Naive thymus-derived CD4-positive, alpha-beta T cell (primary cell): ENCODE measurements at places on chromosomes 12 and 14.

DNA sequence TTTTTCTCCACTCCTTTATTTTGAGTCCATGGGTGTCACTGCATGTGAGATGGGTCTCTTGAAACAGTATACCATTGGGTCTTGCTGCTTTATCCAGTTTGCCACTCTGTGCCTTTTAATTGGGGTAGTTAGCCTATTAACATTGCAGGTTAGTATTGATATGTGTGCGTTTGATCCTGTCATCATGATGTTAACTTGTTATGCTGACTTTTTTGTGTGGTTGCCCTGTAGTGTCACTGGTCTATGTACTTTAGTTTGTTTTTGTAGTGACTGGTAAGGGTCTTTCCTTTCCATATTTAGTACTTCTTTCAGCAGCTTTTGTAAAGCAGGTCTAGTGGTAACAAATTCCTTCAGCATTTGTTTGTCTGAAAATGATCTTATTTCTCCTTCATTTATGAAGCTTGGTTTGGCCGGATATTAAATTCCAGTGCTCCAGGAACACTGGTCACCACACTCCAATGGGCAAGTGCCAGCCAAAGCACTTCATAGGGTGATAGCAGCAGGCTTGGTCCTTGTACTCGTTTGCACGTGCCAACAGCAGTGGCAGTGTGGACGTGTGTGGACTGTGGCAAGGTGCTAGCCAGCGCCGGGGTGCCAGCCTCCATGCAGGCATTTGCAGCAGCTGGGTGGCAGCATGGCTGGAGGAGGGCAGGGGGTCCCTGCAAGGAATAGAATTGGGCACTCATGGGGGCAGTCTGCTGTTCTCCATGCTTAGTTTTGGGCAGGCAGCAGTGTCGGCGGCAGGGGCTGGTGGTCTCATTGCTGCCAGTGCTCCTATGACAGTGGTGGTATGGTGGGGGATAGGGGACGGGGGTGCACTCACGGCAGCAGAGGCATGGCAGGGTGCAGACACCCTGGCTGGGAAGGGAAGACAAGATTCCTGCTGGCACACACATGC is 53.5 kb downstream of the FRS2 start:
- DNase-seq = no peak

DNA sequence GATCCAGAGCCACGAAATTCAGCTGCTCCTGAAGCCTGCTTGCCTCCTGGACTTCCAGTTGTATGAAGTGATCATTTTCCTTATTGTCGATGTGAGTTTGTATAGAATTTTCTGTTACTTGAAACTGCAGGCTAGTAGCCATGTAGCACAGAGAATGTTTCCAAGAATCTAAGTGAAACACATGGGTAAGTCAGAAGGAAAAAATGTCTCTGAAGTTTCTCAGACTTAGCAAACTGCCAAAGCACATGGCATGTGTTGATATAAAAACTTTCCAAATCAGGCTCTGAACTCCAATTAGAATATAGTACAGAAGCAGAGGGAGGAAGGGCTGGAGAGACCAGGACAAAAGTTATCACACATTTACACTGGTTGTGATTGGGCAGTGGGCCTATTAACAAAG is 9.8 kb upstream of the PCNX1 start:
- DNase-seq = no peak

DNA sequence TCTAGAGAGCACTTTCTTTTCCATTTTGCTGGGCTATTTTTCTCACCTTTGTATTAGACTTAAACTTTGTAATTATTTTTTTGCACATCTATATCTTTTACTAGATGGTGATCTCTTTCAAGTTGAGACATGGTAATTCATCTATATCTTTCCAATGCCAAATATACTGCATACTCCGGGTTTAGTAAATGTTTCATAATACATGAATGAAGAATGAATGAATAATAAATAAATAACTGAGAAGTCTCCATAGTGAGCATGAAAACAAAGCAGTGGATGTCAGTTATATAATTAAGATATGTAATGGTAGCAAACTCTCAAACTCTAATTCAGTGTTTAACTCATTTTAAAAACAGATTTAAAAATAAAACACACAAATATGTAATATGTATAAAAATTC is 342.5 kb upstream of the KITLG start:
- DNase-seq = no peak

- DNase-seq = no peak
Observed at GRCh38 chr14:74906925-74907521, 16.0 kb downstream of the RPS6KL1 start.

- DNase-seq = no peak
Observed at GRCh38 chr14:22391908-22392565, 197.0 kb downstream of the DAD1 start.

DNA sequence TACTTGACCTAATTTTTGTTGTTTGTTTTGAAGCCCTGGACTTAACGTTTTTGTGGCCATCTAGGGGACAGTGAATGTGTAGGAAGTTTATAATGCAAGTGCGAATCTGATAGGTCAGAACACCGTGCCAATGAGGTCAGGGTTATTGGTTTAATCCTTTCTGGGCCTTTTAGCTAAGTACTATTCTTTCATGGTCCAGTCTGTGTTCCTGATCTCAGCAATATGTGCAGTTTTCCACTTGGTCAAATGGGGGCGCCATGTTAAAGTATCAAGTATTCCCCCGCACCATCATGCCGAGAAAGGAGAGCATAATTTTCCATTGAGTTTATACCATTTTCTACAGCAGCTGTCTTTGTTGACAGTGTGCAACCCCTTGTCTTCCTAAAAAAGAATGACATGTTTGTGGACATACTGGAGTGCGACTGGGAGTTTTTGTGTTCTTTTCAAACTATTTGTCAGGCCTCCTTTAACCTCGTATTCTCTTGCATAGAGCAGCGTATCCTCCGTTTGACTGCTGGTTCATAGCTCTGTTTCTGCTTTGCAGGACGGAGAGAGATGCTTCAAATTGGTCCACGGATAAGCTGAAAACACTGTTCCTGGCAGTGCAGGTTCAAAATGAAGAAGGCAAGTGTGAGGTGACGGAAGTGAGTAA is 1.3 kb downstream of the AHSA1 start:
- DNase-seq = peak; percentile 46

GRCh38 chr12:46904406-46905238 is 78.8 kb upstream of the SLC38A4 start:
- DNase-seq = no peak

GRCh38 chr12:69662764-69663163 is 36.3 kb downstream of the BEST3 start:
- DNase-seq = no peak

DNA sequence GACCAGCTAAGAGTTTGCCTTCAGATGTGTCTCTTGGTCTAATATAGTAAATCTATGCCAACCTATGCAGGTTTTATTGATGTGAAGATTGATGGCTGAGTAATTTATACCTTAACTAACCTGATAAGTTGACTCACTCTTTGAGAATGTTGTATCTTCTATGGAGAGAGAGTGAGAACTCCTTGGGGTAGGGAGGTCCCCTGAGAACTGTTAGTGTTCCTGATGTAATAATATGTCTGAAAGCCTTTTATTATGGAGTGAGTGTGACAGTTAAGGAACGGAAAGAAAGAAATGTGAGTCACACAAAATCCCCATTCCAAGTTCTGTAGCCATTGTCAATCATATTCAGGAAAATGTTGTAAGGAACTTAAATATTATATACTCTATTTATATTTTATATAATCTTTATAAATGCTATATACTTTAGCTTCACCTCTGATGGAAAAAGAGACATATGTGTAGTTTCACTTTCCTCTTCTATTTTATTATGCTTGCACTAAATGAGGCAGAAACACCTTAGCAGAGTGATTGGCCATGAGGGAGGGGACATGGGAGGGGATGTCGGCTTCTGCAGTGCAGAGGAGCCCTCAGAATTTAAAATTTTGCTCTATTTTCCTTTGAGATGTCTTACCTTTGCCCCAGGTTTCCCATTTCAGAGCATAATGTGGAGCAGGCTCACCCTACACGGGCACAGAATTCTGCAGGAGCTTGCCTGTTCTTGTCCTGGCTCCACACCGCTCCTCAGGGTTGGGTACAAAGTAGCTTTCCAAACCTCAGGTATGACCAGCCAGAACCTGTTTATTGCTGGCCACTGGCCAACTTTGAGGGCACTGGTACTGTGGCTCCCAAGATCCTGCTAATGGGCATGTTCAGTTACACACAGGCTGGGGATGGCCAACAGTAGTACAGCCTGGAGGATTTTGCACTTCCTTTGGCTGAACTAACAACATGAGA is 57.7 kb downstream of the ARF6 start:
- no peak for DNase-seq

GRCh38 chr12:117540011-117540410 is 178.6 kb upstream of the NOS1 start:
- no peak for DNase-seq

- DNase-seq = no peak
Observed at GRCh38 chr12:112170971-112171596, 45.7 kb downstream of the TRAFD1 start.

- no peak for DNase-seq
Observed at GRCh38 chr12:4145990-4146859, 127.3 kb upstream of the CCND2 start.
